IPS DF 6.9 (cell line): ENCODE measurements at places on chromosomes 13 and 19.

GRCh38 chr13:24104723-24105122, 55.8 kb upstream of the SPATA13 start:
- DNase-seq, result no peak

DNA sequence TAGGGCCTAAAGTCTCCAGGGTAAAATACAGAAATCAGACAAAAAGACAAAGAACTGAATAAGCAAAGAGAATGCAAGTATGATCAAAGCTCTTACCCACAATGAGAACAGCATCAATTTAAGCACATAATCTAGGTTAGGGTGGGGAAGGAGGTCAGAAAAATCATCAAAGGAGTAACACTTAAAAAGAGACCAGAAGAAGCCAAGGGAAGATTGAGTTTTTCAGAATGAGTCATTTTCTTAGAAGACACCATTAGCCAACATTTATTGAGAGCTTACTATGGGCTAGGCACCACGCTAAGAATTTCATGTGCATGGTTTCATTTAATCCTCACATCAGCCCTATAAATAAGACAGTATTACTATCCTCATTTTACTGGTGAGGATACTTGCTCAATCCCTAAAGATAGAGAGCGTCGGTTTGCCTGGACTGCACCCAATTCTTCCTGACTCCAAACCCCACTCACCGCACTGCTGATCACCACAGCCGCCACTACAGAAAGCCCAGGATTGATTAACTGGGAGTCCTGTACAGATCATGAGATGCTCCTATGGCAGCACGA, 1.7 kb upstream of the SHISA2 start:
- DNase-seq, result no peak

DNA sequence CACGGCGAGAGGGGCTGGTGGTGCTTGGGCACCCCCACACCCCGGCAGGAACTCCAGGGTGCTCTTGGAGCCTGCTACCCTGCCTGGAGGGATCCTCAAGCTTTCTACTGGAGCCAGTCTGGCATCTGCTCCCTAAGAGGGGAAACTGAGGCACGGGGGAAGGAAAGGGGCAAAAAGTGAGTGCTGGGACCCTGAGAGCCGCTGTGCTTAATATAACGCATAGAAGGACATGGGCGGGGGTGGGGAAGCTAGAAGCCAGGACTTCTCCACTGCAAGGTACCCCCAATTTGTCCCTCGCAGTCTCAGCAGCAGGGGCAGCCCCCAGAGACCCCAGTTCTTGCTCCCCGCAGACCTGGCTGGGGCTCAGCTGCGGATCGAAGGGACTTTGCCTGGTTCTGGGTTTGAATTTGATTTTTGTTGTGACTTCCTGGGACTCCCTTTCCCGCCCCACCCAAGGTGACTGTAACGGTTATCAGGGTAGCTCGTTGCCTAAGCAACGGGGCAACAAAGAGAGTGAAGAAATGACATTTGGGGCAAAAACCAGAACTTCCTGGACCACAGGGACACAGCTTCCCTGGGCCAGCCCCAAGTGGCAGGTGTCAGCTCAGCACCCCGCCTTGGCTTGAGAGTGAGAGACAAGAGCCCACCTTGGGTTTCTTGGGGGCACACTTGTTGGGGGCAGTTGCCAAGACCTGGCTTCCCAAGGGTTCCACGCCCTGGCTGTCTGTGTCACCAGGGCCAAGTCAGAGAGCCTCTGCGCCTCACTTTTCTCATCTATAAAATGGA, 638 bp downstream of the ADGRE5 start:
- DNase-seq, result no peak

GRCh38 chr13:73073050-73073449, 14.2 kb downstream of the KLF5 start:
- no peak for DNase-seq

GRCh38 chr19:609004-609346, 19.3 kb downstream of the HCN2 start:
- DNase-seq, result no peak
